ENCODE measurements at places on chromosomes 2 and 18. TPM values are rescaled to one million over a fixed set of nuclear protein-coding genes. Genes with fewer than 3 reads are reported as not detected.

GRCh38 chr2:196677404-196677803 is 37.9 kb downstream of the CCDC150 start:
- DNase-seq = no peak

CCDC74B gene
- total RNA-seq = 7.2 TPM

GRCh38 chr2:32068-32467 is 14.2 kb downstream of the FAM110C start:
- no peak for DNase-seq

DNA sequence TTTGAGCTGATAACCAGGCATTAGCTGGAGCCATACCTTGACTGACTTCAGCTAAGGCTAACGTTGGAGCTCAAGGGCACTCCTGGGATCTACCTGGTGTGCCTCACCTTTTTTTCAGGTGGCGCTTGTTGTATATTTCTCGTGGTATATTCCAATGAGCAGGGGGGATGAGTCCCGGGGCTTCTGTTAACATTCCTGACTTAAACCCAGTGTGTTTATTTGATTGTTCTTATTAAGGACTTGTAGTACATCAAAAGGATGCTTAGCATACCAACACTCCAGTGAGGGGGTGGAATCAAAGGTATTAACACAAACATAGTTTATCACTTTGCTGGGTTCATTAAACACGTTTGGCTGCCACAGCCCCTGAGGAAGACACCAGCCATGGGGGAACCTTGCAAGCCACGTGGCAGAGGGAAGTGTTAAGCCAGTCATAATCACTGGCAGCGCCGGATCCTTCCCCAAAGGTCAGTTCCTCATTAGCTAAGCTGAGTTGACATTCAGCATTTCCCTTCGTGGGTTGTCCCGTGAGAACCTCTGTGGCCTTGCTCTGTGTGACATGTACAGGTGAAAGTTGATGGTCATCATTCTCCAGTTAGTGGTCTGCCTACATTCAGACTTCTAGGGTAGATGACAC is 119.5 kb upstream of the MCFD2 start:
- DNase-seq = peak; percentile 86

ING5 gene
- total RNA-seq = 36.5 TPM

CRYGC gene
- not detected for total RNA-seq

LIMS4 gene
- total RNA-seq = 1.1 TPM

AMER3 gene
- total RNA-seq = not detected

DNA sequence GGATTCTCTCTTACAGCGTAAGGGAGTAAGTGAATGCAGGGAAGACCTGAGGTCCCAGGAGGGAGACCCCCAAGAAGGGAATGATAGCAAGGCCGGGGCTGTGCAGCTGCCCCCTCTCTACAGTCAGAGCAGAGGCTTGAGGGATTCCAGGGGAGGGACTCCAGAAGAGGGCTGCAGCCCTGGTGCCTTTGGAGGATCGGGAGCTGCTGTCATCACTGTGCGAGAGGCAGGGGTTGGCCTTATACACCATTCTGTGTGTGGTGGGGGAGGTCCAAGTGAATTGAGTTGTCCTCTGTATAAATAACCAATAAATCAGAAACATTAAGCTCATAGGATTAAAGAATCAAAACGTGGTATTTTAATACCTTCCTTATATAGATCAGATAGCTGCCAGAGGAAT is 114.9 kb downstream of the GLI2 start:
- peak; percentile 26 for DNase-seq

FKBP1B gene
- total RNA-seq = 16.4 TPM

SERPINB11 gene
- 0.77 TPM for total RNA-seq

- DNase-seq = no peak
These were observed 38.7 kb downstream of the DDX1 start for GRCh38 chr2:15630121-15630977.

GRCh38 chr2:224174521-224174920 is 135.4 kb upstream of the SERPINE2 start:
- DNase-seq = no peak

DNA sequence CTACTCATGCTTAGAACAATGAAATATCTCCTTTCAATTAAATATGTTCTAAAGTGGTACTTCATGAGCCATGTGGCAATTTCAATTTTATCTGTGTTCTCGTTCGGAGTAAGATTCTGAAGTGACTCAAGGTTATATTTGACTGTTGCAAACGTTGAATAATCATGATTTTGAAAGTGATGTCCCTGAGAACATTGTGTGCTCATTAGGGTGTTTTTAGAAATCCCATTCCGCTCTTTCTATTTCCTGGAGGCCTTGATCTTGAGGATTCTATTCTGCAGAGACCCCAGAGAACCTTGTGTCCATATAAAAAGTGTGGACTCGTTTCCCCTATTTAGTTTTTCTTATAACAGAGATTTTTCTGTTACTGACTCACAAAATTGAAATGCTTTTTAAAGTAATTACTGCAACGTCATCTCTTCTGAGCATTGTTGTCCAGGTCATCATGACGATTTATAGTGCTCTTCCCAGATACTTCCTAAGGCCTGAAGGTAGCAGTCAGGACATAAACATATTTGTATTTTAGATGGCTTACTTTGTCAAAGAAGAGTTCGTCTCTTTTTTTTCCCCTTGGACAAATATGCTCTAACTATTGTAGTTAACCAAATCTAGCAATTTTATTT is 27.2 kb downstream of the IL1R2 start:
- DNase-seq = no peak

GRCh38 chr2:75622500-75622899 is 24.1 kb upstream of the MRPL19 start:
- DNase-seq = no peak

RIT2 gene
- total RNA-seq = not detected

DNA sequence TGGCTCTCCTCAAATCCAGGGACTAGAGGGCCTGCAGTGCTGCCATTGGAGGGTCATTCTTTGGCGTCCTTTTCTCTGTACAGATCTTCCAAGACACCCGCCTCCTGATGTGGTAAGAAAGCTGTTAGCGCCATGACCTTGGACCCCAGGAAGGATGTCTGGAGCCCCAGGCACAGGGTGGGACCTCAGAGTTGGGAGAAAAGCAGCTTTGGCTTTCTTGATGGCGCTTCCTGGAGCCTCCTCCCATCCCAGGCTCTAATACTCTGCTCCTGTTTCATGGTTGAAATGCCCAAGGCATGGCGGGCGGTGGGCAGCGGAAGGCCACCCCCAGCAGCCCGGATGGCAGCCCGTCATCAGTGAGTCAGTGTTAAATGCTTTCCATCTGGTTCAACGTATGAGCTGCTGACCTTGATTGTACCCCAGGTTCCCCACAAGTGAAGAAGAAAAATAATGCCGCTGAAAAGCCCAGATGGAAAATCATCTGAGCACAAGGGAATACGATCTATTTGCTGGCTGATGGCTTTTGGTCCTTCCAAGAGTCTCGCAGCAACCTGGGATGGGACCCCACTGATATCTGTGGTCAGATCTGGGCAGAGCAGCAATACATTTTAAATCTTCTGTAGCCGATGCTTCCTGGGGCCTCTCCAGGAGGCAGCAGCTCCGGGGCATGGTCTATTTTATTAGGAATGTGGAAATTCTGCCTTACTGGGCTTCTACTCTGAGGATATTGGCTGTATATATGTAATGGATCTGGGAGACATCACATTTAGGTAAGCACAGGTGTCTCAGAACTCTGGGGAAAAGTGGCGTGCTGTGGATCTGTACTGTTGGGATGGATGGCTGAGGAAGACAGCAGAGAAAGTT is 15.1 kb downstream of the ACKR3 start:
- no peak for DNase-seq

GRCh38 chr2:139380051-139380450 is 599.9 kb upstream of the NXPH2 start:
- DNase-seq = no peak

DNA sequence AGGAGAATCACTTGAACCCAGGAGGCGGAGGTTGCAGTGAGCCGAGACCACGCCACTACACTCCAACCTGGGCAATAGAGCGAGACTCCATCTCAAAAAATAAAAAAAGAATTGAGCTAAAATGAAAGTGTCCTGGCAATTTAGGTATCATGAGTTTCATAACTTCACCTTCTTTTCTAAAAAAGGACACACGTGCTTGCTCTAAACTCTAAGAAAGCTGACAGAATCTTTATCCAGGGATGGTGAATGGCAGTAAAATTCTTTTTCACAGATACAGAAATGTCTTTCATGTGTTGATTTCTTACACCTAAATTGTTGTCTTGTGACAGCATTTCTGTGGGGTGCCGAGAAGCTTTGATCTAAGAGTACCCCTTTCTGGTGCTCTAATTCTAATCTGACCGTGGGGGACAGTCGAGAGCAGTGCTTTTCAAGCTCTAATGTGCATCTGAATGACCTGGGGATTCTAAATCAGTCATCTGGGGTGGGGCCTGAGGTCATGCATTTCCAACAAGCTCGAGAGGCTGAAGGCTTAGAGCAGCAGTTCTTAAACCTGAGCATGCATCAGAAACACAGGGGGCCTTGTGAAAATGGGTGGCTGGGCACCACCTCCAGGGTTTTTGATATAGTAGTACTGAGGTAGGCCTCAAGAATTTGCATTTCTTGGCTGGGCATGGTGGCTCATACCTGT is 42.1 kb upstream of the REL start:
- DNase-seq = no peak

DNA sequence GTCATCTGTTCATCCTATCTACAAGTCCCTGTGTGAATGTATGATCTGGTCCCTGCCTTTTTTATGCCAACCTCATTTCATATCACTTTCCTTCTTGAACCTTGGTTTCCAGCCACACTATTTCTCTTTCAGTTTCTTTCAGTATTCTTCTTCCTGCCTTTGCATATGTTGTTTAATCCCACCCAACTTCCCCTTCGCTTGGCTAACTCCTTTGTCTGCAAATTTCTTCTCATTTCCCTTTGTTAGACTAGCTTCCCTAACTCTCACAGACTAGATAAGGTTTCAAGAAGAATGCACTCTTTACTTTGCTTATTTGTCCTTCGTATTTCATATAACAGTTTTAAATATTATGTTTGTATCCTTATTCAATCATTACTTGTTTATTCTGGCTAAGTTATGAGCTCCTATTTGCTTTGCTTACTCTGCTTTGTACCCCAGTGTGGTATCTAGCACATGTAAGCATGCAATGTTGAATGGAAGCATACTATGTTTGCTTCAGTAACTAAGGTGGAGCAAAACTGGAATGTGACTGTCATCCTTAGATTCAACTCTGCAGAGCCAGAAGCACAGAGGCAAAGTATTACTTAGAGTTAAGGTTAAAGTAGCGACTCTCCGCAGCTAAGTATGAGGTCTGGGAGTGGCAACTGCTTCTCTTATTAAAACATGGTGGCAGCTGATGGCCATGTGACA is 681.3 kb downstream of the CPS1 start:
- DNase-seq = no peak

SERPINB2 gene
- total RNA-seq = not detected

- DNase-seq = no peak
These were observed 729.6 kb upstream of the ZNF804A start for GRCh38 chr2:183868707-183869106.

DNA sequence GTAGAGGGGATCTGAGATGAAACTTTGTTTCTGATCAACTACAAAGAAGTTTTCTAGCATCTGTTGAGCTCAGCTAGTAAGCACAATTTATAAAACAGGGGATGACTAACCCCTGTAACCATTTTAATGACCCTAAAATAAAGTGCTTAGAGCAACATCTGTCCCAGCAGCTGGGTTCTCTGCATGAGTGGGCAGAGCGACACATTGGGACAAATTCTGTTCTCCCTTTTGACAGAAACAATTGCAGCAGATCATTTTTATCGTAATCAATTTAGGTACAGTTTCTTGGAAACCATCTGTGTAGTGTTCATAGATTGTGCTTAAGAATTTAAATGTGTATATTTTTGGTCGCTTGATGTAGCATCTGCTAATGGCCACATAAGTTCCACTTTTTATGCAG is 678.0 kb downstream of the RNF144A start:
- DNase-seq = no peak

- DNase-seq = no peak
These were observed 171.6 kb downstream of the BCL2 start for GRCh38 chr18:63147973-63148372.

DLX2 gene
- not detected for total RNA-seq

LNPK gene
- 32.3 TPM for total RNA-seq

DNA sequence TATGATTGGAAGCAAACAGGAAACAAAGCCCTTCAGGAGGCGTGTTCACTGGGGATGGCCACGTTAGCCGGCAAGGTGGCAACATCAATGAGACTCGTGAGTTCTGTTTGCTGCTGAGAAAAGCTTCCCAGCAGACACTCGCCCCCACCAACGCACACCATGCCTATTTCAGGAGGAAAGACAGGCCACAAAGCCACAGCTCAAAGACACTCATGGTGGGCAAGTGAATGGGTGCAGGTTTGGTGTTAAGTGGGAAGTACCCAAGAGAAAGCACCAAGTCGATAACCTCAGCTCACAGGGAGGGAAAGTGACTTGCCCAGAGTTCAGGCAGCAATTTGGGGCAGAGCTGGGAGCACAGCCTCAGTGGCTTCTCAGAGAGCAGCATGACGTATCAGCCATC is 10.5 kb upstream of the MTERF4 start:
- no peak for DNase-seq

DNA sequence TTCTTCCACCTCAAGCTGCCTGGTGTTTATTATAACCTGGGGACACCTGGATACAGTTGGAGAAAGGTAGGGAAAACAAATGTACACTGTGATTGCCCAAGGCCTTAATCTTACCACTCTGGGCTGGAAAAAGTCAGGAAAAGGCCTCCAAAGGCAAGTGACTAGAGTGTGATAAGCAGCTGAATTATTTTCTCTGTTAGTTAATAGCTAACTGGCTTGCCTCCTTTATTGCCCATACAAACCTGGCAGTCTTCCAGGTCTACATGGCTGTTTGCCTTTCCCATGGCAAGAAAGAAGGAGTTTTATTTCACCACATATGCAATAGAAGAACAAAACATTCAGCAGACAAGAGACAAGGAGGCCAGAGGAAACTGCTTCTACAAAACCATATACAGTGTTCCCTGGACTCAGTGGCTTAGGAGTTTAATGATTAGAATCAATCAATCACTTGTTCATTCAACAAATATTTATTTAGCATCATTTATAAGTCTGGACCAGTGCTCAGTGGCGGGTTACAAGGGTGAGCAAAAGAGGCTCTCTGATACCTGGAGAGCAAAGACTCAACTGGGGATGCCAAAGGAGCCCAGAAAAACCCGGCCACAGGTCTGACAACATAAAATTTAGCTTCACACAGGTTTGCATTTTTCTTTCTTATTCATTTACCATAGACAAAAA is 27.5 kb upstream of the SUCLG1 start:
- DNase-seq = no peak

UGT1A5 gene
- 0.27 TPM for total RNA-seq

GEN1 gene
- total RNA-seq = 9.0 TPM

GRCh38 chr2:100870652-100871531 is 51.0 kb downstream of the NPAS2 start:
- no peak for DNase-seq

GRCh38 chr2:196971574-196972279 is 45.2 kb upstream of the PGAP1 start:
- no peak for DNase-seq

DNA sequence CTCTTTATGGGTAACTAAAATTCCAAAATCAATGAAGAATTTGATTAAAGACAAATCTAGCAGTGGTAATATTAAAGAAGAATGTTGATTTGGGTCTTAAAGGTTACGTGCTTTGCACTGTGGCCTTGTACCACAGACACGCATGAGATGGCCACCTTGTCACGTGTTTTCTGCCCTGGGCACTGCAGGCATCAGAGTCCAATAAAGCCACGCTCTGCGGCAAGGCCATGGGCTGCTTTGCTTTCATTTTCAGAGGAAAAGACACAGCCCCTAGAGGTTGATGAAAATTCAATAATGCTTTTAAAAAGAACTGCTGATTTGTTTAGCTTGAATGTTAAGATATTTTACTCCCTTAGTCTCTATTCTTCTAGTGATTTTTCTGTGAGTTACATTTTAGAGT is 30.4 kb downstream of the AOX1 start:
- DNase-seq = no peak
